ENCODE measurements at places on chromosomes 12 and 14.

DNA sequence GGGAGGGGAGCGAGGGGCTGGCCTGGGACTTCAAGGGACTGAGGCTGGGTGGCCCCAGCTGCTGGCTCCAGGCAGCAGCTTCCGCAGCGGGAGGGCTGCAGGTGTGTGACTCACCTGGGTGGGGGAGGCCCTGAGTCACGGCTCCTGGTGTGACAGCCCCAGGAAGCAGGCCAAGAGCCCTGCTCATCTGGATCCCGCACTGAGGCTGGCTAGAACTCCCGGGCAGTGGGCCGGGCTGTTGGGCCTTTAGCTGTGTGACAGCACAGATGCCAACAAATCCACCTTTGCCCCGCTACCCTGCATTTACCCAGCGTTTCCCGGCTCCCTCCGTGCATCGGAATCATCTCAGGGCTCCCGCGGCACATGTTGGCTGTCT lies 180.0 kb upstream of the PRMT8 start:
- no peak for DNase-seq

DNA sequence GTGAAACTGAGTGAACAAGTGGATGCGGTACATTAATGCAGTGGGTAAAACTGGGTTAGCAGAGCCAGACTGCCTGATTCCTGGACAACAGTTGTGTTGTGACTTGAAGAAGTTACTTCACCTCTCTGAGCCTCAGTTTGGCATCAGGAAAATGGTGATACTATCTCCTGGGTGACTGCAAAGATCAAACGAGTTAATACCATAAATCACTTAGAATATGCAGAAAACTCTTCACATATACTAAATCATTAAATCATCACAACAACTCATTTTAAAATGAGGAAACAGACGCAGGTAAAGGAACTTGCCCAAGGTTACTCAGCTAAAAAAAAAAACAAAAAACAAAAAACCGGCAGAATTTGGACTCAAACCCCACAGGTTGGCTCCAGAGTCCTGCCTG lies 811 bp downstream of the MTERF2 start:
- no peak for DNase-seq

DNA sequence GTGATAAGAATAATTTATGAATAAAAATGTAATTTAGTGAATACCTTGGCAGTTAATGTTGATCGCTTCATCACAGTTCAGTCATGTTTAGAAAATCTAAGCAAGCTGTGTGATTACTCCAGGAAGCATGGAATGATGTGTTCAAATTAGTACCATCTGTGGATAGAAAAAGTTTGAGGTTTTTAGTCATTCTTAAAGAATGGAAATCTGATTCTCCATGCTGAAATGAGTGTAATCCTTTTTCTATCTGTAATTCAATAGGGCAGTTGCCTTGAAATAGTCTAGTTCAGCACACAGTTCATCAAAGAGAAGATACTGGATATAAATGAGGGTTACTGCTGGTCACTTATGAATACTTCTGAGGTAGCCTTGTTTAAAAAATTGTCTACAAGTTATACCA lies 127.2 kb upstream of the MYF6 start:
- no peak for DNase-seq

DNA sequence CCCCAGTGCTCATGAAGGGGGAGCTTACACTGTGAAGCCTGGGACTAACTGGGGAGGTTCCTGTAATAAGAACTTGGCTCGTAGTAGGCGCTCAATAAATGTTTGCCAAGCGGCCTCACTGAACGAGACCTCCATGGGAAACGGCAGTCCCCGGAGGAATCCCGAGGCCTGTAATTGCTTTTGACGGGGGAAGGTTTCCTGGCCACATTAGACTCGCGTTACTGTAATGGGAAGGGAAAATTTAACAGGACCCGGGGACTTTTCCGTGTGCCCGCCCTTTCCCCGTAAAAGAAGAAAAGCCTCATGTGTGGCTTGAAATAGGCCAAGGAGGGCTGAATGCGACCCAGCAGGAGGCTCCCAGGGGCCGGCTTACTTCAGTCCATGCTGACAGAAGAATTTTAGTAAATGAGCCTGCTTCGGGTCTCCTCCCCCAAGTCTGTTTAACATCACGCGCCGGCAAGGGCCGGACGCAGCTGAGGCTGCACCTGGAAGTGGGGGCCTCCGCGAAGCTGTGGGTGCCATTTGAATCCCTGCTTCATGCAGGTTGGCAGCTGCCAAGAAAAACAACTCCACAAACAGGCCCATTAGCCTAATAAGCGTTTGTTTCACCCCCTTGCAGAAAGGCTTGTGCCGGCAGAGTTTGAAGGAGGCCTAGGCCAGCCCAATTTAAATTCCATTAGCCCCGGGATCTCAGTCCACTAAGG lies 39.8 kb upstream of the PWP1 start:
- no peak for DNase-seq

- no peak for DNase-seq
Measured at GRCh38 chr12:57474862-57475261, 4.8 kb downstream of the ARHGAP9 start.

DNA sequence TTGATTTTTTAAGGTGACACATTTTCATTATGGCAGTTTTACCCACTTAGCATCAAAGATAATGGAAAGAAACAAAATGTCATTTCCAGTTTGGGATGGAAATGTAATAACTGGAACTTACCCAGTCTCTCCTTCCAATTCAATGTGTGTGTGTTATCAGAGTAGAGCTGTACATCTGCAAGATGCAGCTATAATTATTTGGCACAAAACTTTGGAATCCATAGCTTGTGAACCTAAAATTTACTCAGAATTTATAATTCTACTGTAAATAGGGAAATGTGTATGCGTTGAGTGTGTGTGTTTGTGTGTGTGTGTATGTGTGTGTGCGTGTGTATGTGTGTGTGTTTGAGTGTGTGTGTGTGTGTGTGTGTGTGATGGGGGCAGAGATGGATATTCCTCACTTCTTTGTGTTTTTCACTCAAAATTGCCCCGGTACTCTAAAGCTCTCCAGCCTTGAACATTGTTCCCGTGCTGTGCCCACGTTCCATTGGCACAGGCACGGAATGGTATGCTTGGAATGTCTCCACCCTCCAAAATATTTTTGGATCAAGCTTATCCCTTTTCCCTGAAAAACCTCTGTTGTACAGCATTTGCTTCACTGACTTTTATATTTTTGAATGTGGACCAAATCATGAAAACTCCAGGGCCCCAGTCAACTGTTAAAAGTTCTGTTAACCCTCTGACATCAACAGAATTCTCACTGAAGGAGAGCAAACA lies 150.2 kb upstream of the BMP4 start:
- no peak for DNase-seq

DNA sequence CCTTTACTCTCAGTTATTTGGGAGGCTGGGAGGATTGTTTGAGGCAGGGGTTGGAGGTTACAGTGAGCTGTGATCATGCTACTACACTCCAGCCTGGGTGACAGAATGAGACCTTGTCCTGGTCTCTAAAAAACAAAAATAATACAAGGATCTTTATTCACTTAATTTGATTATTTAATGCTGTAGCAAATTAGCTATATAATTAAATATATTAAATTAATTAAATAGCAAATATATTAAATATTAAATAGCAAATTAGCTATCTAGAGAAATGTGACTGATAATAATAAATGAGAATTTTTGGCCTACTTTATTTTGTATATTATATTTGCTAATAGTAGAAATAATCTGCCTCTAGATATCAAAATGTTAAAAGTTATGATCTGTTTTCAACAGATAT lies 298.8 kb upstream of the NAV3 start:
- DNase-seq: no peak

DNA sequence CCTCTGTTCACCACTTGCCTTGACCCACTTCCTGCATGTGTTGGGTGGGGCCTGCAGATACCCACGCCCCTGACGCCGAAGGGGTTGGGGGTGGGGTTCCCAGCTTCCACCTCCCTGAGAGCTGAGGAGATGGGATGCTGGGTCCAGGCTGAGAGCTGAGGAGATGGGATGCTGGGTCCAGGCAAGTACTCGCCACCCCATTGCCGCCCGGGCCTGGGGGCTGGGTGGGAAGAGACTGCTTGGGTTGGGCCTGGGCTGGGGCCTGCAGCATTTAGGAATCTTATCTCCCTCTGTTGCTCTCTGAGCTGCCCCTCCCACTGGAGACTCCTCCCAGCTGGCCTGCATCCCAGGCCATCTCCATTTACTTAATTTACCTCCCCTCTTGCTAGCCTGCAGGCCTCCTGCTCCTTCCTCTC lies 17.4 kb downstream of the TEAD4 start:
- no peak for DNase-seq

- DNase-seq: no peak
Measured at GRCh38 chr14:72448212-72448611, 445.7 kb downstream of the DPF3 start.

GRCh38 chr14:91405241-91405721 lies 12.3 kb downstream of the CCDC88C start:
- peak; percentile 77 for DNase-seq

GRCh38 chr12:107221913-107222312 lies 128.6 kb upstream of the CRY1 start:
- no peak for DNase-seq

- no peak for DNase-seq
Measured at GRCh38 chr12:11756523-11756922, 107.0 kb downstream of the ETV6 start.

- no peak for DNase-seq
Measured at GRCh38 chr12:65943388-65944137, 119.3 kb downstream of the HMGA2 start.

DNA sequence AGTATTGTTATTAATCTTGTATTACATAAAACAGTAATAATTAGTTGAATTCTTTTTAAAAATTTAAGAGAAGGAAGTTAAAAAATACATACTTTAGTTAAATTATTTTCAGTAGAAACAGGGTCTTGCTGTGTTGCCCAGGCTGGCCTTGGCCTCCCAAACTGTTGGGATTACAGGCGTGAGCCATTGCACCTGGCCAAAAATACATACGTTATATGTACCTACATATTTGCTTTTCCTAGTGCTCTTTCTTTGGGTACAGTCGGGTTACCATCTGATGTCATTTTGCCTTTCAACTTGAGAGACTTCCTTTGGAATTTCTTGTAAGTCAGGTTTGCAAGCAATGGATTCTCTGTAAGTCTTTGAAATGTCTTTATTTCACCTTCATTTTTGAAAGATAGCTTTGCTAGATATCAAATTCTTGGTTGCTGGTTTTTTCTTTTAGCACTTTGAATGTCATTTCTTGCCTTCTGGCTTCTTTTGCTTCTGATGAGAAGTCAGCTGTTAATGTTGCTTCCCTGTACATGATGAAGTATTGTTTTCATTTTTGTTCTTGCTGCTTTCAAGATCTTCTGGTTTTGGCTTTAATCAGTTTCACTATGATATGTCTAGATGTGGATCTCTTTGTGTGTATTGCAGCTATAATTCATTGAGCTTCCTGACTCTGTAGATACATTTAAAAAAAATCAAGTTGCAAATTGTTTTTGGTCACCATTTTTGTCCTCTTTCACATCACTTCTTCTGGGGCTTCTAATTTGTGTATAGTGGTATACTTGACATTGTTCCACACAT lies 84.4 kb downstream of the SPATS2 start:
- no peak for DNase-seq

GRCh38 chr12:20438299-20438779 lies 70.0 kb downstream of the PDE3A start:
- DNase-seq: no peak

DNA sequence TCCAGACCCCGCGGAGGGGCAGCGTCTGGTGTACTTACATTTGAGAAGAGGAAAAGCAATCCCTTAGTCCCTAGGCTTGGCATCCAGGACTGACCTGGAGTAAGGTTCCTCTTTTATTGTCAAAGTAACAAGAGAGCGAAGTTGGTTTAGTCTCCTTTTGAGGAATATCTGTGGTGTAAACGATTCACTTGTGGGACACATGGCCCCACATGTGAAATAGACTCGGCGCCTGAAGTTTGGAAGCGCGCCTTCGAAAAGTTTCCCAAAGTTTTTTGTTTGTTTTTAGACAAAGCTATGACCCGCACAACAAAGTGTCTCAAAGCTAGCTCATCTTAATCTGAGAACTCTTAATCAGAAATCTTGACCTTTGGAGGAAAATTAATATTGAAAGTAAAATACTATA lies 744 bp downstream of the STYX start:
- DNase-seq: no peak

GRCh38 chr12:19129486-19130223 lies at the start of gene PLEKHA5:
TSS of gene PLEKHA5 (plus strand) at chr12:19129733. CDS start at chr12:19129800, 67 bp downstream.
- DNase-seq: peak; percentile 41
